Skin of body (tissue), 3 donors: ENCODE measurements at places on chromosomes 6 and 20. TPM values are rescaled to one million over a fixed set of nuclear protein-coding genes. Genes with fewer than 3 reads are reported as not detected.

Gene GLP1R
- total RNA-seq = 0.10 TPM

GRCh38 chr6:37516076-37516919 is 16.6 kb upstream of the CCDC167 start:
- DNase-seq = no peak

- no peak for DNase-seq
These were observed 999 bp upstream of the EHMT2 start for GRCh38 chr6:31898383-31899011.

GRCh38 chr6:119352001-119352400 is 2.4 kb upstream of the MAN1A1 start:
- DNase-seq = no peak

DNA sequence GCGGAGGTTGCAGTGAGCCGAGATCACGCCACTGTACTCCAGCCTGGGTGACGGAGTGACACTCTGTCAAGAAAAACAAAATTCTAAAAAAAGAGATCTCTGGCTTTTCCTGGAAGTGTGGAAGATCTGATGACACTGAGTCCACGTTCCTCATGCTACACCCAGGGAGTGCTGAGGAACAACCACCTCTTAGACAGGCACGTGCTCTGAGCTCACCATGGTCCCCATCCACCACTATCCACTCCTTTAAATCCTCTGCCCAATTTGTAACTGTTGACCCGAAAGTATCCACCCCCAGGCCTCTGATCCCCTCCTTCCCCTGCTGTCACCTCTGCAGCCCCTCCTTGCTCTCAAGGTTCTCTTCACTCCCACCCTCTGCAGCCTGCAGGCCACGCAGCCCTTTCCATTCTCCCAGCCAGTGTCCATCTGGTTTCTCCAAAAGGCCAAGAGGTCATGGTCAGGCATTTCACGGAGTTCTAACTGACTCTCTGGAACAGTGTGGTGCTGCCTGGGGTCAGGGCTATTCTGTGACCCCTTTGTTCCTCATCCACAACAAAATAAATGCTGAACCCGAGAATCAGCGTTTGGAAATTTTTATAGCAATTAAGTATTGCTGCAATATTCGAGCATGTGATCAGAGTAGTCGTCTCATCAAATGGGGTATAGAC is 88.8 kb downstream of the ATP9A start:
- DNase-seq = no peak

DNA sequence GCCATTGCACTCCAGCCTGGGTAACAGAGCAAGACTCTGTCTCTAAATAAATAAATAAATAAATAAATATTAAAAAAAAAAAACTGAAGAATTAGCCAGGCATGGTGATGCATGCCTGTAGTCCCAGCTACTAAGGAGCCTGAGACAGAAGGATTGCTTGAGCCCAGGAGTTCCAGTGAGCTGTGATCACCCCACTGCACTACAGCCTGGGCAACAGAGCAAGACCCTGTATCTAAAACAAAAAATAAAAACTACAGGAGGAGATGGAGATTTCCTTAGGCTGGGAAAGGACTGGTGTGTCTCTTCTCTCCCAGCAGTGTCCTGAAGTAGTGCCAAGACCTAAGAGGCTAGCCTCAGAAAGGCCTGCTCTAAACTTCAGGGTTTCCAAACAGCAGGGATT is 8.1 kb upstream of the GTF3C6 start:
- DNase-seq = no peak

Gene PAX1
- 1.2 TPM for total RNA-seq

Gene RBPJL
- not detected for total RNA-seq

- no peak for DNase-seq
These were observed 111.0 kb downstream of the GJA10 start for GRCh38 chr6:90005048-90005827.

- DNase-seq = no peak
These were observed 103.2 kb upstream of the SUPT3H start for GRCh38 chr6:45480752-45481415.

DNA sequence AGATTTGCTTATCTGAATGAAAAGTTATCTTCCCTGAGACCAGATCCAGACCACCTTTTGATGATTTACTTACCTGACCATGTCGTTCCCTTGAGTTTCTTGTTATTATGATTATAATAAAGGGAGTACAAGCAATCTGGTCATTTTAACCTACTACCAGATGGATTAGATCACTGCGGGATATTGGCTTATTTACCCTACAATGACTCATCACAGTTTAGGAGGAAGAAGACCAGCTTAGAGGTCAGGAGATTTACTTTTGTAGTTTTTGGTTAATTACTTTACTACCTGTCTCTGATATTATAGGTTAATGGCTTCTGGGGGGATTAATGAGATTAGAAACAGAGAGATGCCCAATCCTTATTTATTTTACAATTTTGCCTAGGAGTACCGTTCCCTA is 10.7 kb downstream of the PKIB start:
- no peak for DNase-seq

Gene HLA-DRB5
- total RNA-seq = 0.79 TPM

- DNase-seq = no peak
These were observed 28.5 kb upstream of the ERVFRD-1 start for GRCh38 chr6:11140056-11140455.

DNA sequence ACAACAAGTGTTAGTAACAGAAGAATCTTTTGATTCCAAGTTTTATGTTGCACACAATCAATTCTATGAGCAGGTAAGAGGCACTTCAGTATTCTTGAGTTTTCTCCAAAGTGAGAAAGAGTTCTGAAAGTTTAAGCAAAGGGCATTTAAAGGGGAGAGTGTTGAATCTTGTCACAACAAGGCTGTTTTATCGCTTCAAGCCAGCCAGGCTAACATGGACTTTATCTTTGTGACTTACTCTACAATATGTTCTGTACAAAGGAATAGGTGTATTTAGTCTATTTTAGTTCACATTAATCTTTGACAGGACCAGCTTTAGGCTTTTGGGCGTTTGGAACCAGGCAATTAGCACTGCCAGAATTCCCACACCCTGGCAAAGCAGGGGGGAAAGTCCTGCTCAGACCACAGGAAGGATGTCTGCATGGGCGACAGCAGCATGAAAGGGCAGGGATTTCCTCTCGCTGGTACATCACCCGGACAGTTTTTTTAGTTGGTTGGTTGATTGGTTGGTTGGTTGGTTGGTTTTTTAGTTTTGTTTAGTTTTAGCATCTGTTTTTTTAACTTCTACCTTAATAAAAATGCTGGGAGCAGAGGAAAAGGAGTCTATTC is 395.4 kb upstream of the SOX4 start:
- DNase-seq = no peak

DNA sequence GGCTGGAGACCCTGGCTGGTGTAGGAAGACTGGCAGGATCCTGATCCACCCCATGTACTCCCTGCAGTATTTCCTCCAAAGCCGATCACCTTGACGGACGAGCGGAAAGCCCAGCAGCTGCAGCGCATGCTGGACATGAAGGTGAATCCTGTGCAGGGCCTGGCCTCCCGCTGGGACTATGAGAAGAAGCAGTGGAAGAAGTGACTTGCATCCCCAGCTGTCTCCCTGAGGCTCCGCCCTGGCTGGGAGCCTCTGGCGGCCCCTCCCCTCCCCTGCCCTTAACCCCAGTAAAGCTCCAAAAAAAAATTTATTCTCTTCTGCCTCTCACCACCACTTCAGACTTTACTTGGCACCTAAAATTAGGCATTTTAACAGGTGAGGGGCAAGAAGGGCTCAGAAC is 7.0 kb downstream of the COX4I2 start:
- no peak for DNase-seq

DNA sequence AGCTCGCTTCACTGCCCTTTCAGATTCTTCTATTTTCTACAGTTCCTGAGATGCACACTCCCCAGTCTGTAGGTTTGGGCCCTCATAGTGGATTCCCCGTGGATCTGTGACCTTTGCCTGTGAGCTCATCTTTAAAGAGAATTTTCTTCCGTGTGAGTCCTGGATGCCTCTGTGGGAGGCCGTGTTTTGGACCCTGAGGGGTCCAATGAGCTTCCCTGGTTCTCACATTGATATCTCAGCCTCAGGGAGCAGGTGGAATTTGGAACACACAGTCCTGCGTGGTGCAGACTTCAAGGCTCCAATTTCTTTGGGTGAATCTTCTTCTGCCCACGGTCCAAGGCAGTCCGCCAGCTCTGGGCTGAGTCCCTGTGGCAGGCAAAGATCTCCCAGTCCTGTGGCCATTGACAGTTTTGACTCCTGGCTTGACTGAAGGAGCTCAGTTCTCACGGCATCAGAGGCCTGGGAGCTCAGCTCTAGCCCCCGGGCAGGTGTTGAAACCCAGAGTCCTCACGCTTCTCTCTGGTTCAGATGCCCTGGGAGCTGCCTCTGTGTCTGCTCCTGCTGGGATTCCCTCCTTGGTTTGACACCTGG is 61.0 kb downstream of the PSMG4 start:
- DNase-seq = no peak
